HCT116 (cell line): ENCODE measurements at places on chromosomes 16 and 17.

DNA sequence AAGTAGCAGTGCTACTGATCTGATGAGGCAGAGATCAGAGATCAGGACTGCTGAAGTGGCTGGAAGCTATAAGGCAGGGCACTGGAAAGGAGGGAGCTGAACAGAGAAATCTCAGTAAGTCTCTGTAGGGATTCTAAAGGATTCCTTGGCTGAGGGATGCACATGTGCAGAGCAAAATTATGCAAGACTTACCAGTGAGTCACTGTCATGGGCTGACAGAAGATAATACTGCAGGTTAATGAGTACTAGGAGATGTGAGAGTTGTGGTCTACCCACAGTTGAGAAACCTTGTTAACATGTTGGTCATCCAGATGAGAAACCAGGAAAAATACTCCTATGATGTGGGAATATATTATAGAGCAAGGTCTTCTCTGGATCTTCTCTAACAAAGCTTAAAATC is 378.1 kb downstream of the HAPSTR1 start:
- DNase-seq = no peak

- no peak for DNase-seq
These were observed 54.8 kb downstream of the C17orf67 start for GRCh38 chr17:56778898-56779297.

GRCh38 chr16:87528690-87529579 is 36.1 kb upstream of the ZCCHC14 start:
- DNase-seq = no peak

GRCh38 chr16:66849549-66849948 is 5.3 kb downstream of the CA7 start:
- DNase-seq = no peak

DNA sequence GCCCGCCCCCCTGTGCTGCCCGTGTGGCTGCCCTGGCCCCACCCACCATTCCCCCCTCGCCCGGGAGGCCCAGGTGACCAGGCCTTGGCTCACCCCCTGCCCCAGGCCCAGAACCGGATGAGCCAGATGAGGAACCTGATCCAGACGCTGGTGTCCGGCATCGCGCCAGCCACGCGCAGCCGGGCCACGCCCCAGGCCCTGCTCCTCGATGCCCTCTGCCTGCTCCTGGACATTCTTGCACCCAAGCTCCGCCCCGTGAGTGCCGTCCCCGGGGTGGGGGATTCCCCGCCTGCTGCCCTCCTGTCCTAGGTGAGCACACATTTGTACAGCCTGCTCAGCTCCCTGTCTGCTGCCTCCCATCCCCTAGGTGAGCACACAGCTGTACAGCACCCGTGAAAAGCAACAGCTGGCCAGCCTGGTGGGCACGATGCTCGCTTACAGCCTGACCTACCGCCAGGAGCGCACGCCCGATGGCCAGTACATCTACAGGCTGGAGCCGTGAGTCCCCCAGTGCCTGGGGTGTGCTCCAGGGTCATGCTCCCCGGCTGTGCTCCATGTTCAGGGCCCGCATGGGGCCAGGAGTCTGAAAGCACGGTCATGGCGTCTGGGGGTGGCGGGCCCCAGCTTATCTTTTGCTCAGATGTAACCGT is 4.8 kb downstream of the GNG13 start:
- DNase-seq = peak; percentile 58

DNA sequence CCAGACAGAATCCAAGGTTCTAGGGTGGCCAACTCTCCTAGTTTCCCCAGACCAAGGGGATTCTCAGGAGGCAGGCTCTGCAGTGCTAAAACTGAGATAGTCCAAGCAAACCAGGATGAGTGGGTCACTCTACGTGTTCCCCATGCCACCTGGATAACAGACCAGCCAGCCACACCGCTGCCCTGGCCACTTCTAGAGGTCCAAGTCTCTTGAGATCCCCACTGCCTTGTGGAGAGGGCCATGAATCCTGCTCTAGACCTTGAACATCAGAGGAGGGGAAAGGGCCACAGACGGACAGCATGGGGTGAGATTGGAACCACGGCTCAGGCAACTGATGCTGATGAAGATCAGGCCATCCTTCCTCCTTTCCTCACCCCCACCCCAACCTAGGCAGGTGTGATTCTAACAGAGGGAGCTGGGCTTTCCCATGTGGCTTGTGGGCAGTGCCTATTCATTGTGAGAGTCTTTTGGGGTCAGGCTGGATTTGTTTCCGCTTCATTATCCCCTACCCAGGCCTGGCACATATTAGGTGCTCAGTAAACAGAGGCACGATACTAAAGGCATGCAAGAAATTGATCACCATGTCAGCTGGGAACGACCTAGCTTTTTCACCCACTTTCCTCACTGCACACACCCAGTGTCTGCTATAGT is 16.8 kb upstream of the TVP23A start:
- no peak for DNase-seq
